Activated CD8-positive, alpha-beta memory T cell treated with anti-CD3 and anti-CD28 coated beads for 4 hours (primary cell): ENCODE measurements at places on chromosomes 13 and 19.

DNA sequence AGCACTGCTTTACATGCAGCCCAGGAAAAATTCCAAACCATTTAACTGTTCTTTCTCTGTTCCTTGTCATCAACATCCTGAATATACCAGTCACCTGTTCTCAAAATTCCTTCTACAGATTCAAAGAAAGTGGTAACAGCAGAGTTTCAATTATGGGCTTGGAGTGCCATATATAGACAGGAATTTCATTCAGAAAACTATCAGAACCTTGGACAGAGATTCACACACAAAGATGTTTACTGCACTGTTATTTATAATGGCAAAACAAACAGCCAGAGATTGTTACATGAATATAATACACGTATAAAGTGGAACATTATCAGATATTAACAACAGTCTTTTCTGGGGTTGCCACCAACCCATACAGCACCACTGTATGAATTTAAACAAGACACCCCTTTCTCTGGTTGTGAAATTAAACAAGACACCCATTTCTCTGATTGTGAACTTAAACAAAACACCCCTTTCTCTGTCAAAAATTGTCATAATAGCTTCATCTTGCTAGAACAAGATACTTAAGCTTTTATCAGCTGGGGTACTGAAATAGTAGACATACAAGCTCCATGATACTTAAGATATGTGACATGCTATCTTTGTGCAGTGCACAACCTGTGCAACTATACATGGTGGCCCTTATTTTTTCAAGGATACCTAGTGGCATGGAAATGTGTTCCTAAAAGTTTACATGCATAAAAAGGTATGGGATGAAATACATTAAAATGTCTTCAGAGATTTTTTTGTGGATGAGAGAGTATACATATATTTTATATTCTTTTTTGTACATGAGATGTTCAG, 12.6 kb downstream of the CACNA1A start:
- DNase-seq = no peak

- no peak for DNase-seq
These were observed 17.0 kb downstream of the KL start for GRCh38 chr13:33033051-33033812.

DNA sequence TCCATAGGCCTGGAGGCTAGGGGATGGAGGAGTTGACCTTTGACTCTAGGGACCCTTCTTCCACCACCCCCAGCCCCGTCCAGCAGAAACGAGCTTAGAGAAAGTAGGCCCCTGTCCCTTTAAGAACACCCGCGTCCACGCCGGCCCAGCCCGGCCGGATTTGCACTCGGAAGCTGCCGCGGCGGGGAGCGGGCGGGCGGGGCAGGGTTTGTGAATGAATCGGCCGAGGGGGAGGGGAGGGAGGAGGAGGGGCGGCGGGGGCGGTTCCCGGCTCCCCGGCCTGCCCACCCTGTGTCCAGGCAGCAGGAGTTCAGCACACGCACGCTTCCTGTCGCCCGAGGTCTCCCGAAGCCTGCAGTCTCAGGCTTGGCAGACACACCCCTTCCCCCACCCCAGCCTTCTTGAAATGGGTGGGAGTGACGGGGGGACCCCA, 1.5 kb downstream of the UNC13A start:
- no peak for DNase-seq

- DNase-seq = no peak
These were observed 16.9 kb upstream of the SOHLH2 start for GRCh38 chr13:36231236-36231635.

DNA sequence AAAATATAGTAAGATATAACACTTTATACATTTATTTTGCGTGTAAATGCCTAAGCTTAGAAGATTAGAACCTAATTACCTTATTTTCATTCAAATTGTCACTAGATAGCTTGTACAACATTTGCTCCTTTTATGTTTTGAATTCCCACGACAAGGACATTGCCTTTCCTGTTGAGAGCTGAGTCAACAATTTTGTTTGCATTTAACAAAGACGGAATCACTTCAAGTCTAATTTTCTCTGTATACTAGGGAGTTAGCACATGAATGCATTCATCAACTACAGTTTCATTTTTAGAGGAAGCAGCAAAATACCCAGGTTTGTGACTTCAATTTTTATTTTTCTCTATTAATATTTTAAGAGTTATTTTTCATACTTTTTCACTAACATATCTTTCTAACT, 48.7 kb upstream of the PCCA start:
- DNase-seq = no peak

- DNase-seq = no peak
These were observed 10.1 kb downstream of the NOSIP start for GRCh38 chr19:49570138-49570856.

- DNase-seq = no peak
These were observed 2.6 kb upstream of the CLEC4G start for GRCh38 chr19:7734220-7735203.
